AG08396 (cell line): ENCODE measurements at places on chromosomes 3 and 15.

- DNase-seq = no peak
Observed at GRCh38 chr3:98623572-98624280, 30.3 kb upstream of the CPOX start.

GRCh38 chr3:128491691-128491940 is 1.4 kb downstream of the GATA2 start:
- no peak for DNase-seq

GRCh38 chr15:81294516-81294880 is 29.4 kb downstream of the STARD5 start:
- DNase-seq = no peak

DNA sequence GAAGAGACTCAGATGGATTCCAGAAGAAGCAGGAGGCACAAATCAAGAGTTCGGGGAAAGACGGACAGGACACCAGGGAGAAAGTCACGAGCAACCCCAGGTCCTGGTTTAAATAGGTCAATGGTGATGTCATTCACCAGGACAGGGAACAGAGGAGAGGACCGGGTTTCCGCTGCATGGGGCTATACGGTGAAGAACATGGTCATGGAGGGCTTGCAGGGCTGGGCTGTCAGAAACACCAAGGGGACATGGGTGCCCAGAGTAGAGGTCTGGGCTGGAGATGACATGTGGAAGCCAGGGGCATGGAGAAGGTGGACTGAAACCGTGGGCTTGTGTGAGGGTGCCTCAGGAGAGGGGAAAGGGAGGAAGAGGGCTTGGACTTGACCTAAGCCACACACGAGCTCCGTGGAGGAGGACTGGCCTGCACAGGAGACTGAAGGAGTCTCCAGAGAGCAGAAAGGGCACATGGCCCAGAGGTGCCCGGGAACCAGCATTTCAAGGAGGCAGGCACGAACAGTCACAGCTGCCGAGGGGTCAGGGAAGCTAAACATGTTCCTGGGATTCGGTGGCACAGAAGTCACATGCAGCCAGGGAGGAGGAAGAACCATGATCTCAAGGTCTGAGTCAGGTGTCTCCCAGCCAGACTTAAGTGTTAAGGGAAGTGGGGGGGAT is 54.2 kb upstream of the RPL32 start:
- DNase-seq = no peak

DNA sequence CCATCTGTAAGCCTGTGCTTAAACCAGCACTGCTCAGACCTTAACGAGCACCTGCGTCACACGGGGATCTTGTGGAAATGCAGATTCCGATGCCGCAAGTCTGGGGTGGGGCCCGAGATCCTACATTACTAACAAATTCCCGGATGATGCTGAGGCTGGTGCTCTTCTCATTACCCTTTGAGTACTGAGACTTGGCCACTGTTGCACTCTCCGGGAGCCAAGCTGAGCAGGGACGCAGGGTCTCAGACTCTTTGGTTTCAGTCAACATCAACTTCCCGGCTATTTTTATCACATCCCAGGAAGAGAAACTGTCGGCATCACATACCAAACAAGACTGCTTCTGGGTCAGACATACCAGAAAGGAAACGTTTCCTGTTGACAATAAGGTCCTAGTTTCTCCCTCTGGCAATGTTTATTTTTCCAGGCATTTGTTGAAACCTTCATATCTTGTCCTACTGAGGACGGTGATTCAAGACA is 276.6 kb downstream of the SHQ1 start:
- DNase-seq = no peak

- peak; percentile 69 for DNase-seq
Observed at GRCh38 chr15:42056934-42057798, 36.3 kb upstream of the PLA2G4E start.

DNA sequence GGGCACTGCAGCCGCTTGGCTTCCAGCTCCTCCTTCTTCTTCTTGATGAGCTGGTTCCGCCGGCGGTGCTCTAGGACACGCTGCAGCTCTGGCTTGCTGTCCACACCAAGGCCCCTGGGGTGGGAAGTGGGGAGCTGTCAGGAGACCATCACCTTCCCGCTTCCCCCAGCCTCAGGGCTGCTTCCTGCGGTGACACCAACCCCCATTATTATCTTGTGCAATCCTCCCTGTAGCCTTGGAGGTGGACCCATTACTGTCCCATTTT is 10.0 kb downstream of the FAM107A start:
- DNase-seq = no peak

DNA sequence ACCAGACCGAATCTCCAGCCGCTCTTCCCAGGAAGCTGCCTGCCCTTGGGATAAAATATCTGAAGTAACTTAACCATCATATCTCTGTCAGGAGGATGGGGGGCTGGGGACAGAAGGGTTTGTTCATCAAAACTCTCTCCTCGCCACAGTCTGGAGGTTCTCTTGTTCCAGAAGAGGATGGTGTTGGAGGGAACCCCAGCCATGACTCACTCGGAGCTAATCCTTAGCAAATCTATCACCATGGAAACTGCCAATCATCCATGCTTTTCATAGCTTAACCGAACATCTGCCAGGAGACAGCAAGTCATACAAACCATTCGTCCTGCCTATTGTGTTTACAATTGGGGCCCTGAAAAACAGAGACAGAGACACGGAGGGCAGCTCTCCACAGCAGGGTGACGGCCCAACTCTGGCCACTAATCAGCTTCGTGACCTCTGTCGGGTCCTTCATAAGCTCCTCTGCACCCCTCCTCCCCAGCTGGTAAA is 73.8 kb upstream of the HEG1 start:
- peak; percentile 85 for DNase-seq

- DNase-seq = no peak
Observed at GRCh38 chr3:10463533-10464434, 41.6 kb downstream of the ATP2B2 start.

DNA sequence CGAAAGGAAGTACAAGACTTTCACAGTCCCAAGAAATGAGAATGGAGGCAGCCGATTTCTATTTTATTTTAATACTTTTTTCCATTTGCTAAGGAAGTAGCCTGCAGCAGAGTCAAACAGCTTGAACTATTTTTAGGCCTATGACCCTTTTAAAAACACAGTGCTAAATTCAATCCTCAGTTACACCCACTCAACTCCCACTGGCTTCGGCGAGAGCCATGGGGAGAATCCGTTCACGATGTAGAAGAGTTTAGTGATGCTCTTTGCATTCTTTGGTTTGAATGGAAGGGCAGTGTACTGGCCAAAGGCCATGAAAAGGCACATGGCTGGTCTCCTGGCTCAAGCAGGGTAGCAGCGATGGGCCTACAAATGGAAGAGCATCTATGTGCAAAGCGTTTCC is 343.5 kb downstream of the FOXP1 start:
- no peak for DNase-seq

GRCh38 chr3:125003369-125003853 is 52.4 kb downstream of the HEG1 start:
- peak; percentile 63 for DNase-seq

- no peak for DNase-seq
Observed at GRCh38 chr15:78619022-78619950, 1.5 kb downstream of the CHRNA3 start.

GRCh38 chr15:91515188-91515754 is 338.2 kb upstream of the SLCO3A1 start:
- DNase-seq = peak; percentile 66

- no peak for DNase-seq
Observed at GRCh38 chr3:120597445-120598049, 1.4 kb downstream of the NDUFB4 start.

DNA sequence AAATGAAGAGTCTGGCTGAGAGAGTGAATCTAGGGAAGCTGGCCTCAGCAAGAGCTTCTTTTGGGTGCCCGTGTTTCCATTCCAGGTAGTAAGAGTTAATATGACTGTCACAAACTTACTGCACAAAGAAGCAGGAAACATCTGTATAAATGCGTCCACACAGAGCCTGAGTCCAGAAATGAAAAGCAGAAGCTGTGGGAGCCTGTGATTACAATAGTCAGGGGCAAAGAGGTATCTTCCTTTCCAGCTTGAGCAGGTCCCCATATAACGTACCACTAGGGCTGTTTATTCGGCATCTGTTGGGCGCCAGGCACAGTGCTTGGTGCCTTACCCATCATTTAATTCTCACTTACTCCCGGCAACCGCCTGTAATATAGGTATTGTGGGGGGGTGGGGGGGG is 40.5 kb upstream of the B3GNT5 start:
- no peak for DNase-seq

DNA sequence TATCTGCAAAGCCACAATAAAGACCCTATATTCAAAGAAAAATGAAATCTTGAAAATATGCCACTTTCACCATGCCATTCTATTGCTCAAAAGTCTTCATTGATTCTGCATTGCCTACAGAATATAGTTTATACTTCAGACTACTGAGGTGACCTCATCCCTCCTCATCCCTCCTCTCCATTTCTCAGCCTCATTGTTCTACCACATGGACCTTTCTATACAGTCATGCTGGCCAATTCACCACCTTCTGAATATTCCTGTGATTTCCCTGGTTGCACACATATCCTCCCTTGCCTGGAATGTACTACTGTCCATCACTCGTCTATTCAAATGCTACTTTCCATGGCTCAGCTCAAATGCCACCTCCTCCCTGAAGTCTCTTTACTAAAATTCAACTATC is 3.5 kb upstream of the COL8A1 start:
- no peak for DNase-seq

DNA sequence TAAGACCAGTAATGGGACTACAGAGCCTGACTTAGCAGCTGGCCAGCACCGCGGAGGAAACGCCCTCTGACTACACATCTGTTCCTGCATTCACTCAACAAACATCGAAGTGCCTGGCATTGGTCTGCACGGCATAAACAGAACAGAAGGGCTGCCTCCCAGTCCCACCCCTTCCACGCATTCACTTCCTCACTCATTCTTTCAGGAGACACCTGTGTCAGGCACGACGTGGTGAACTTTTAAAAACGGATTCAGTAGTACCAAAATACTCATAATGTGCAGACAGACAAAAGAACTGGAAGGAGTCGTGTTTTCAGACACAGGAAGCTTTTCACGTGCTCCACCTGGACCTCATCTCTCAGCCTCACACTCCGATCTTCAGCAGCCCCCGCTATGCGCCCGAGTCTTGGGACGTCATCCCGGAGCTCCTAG is 123.3 kb downstream of the XXYLT1 start:
- DNase-seq = peak; percentile 61

- DNase-seq = no peak
Observed at GRCh38 chr3:78863306-78864203, 904.2 kb downstream of the ROBO1 start.

- DNase-seq = no peak
Observed at GRCh38 chr3:123347691-123348264, 101.1 kb downstream of the ADCY5 start.

- peak; percentile 34 for DNase-seq
Observed at GRCh38 chr3:37852097-37852496, 9.6 kb upstream of the CTDSPL start.

DNA sequence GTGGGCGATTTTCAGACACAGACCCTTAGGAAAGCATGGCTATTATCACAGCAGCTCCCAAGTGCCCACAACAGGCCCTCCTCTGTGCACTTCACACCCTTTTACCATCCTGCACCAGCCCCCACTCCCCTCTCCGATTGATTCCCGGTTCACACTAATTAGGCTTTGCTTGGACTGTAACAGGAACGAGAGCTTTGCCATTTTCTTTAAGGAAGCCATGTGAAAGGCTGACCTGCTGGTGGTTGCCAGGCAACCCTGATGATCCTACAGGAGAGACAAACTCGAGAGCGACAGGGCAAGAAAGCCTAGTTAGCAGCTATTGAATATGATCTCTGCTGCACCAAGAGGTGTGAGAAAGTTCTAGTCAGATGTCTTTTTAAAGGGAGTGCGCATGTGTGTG is 28.2 kb upstream of the DET1 start:
- DNase-seq = no peak

DNA sequence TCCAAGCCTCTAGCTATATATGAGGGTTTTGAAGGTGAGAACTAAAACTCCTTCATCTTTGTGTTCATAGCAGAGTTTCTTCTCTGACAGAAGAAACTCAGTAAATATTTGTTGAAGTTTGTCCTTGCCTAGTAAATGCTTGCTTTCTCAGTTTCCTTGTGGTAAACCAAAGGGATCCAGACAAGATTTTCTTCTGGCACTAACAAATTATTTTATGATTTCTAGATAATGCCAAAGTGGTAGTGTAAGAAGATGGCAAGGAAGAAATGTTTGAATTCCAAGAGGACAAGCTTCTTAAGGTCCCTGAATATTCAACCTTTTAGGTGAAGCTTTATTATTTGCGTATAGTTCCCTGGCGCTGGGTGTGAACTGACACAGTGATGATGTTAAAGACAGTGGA is 14.4 kb downstream of the ARIH1 start:
- no peak for DNase-seq

GRCh38 chr3:63624941-63625560 is 27.4 kb upstream of the SNTN start:
- peak; percentile 66 for DNase-seq

DNA sequence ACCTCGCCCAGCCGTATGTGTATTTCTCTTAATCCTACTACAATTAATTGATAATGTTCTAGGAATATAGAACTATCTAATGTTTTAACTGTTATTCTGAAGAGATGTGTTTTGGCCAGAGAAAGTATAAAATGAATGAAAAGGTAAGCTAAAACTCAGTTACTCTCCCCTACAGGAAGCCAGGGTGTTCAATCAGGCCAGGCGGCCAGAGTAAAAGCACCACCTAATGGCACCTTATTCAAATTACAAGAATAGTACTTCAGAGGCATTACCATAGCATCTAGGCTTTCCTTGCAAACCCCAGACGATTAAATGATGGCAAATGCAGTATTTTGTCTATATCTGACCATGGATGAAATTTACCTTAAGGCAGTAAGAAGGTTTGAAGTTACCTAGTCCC is 10.4 kb downstream of the SLC12A8 start:
- DNase-seq = no peak

- no peak for DNase-seq
Observed at GRCh38 chr3:14423197-14423743, 20.9 kb downstream of the SLC6A6 start.

GRCh38 chr3:100105501-100105900 is 8.8 kb downstream of the FILIP1L start:
- DNase-seq = no peak

GRCh38 chr3:46812237-46812791 is 50.9 kb downstream of the MYL3 start:
- DNase-seq = peak; percentile 71

DNA sequence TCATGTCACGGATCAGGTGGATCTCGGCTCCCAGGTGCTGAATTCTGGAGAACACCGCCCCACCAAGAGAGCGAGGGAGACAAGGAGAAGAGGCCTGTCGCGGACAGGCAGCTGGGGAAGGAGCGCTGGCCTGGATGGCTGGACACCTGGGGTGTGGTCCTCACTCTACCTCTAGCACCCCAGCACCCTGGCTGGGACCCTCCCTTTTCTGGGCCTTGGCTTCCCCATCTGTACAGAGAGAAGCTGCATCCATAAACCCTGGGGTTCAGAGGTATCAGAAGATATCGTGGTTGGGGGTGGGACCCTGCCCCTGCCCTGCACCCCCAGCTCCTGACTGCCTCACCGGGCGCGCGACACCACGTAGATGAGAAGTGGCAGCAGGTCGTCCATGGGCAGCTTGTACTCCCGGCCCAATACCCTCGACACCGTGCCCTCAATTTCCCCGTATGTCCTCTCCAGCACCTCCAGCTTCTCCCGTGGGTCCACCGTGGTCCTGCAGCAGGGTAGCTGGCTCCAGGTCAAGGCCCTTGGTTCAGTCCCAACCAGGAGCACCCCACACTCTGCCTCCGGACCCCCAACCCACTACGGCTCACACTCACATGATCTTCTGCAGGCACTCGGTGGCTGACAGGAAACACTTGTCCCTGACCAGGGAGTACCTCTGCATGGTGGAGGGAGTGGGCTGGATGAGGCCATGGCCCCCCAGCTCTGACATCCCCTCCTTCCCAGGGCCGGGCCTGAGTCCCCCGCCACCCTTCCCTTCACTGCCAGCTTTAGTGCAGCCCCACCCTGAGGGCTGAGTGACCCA is 21.7 kb downstream of the ALS2CL start:
- no peak for DNase-seq
